ENCODE measurements at places on chromosomes 4 and X.

- DNase-seq: no peak
These were observed 660.6 kb upstream of the NR3C2 start for GRCh38 chr4:149102765-149103164.

DNA sequence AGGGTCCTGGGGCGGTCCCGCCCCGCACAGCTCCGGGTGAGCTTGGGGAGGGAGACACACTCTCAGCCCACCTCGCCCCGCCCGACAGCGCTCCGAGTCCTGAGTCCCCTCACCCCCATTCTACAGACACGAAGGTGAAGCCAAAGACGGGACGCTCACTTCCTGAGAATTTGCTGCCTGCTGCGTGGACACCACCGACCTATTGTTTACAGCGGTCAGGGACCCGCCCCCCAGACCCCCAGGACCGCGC, 796 bp upstream of the ZNF141 start:
- DNase-seq: no peak

GRCh38 chr4:7867191-7867590, 72.5 kb downstream of the AFAP1 start:
- DNase-seq: no peak

GRCh38 chr4:37528166-37528885, 157.8 kb downstream of the RELL1 start:
- DNase-seq: peak; percentile 62

DNA sequence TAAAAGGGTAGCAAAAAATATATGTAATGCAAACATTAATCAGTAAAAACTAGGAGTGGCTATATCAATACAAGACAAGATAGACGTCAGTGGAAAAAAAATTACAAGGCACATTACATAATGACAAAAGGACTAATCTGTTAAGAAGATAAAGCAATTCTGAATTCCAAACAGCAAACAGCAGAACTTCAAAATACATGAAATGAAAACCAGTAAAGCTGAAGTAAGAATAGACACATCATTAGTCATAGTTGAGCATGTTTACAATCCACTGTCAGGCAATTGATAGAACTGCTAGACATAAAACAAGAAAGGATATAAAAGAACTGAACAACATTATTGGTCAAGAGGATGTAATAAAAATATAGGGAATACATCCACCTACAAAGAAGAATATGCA, 12.2 kb downstream of the SULT1B1 start:
- no peak for DNase-seq

Data from NCI-H526 treated with DMSO at 0.1 percent for 48 hours (cell line).